ENCODE measurements at places on chromosomes 6 and 20.

DNA sequence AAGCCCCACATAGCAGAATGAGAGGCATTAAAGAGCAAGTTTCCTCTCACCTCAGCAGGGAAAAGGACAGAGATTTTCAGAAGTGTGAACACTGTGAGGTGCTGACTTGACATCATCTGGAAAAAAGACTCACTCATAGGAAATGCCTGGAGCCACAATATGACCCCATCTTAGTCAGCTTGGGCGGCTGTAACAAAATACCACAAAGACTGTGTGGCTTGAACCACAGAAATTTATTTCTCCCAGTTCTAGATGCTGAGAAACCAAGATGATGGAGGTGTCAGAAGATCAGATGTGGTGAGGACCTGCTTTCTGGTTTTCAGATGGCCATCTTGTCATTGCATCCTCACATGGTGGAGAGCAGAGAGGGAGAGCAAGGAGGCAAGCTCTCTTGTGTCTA is 253.1 kb downstream of the ADGB start:
- no peak for DNase-seq

DNA sequence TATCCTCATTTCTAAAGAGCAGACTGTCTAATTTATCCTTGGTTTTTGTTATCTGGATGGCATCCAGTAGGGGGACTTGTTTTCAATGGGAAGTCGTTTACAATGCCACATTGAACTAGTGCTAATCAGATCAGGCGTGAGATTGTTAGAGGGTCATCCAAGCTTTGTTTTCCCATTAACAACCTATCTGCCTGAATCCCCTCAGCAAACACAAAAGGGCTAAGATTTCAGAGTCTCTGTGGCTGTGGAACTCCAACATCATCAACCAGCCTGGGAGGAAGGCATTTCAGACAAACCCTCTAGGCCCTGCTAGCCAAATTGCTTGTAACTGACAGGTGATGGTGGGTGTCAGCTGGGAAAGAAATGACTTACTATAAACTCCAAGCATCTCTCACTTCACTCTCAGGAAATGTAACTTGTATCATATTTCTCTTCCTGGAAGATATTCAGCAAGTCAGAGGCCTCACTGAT is 47.7 kb downstream of the COL19A1 start:
- DNase-seq = no peak

DNA sequence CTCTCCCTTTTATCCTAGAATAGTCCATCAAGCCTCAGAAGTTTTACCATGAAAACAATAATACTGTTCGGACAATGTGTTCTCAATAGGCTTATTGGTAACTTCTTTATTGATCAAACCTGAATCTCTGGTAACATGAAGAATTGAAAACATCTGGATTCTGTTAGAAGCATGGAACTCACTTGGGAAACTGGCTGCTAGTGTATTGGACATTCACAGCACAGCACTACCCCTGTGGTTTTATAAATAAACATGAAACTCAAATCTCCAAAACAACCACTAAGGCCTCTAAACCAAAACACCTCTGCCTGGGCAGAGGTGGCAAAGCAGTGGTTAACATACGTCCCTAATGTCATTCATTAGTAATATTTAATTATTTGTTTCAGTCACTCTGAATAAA is 157.6 kb upstream of the KCNQ5 start:
- DNase-seq = no peak

- no peak for DNase-seq
Measured at GRCh38 chr6:89873721-89874120, 20.5 kb upstream of the GJA10 start.

- DNase-seq = no peak
Measured at GRCh38 chr20:53847139-53847836, 223.1 kb downstream of the BCAS1 start.
